Thymus (tissue), 14 donors: ENCODE measurements at places on chromosomes 2 and 18.
A peak's percentile ranks its signal among the peaks of the same experiment; 100 is the strongest.

DNA sequence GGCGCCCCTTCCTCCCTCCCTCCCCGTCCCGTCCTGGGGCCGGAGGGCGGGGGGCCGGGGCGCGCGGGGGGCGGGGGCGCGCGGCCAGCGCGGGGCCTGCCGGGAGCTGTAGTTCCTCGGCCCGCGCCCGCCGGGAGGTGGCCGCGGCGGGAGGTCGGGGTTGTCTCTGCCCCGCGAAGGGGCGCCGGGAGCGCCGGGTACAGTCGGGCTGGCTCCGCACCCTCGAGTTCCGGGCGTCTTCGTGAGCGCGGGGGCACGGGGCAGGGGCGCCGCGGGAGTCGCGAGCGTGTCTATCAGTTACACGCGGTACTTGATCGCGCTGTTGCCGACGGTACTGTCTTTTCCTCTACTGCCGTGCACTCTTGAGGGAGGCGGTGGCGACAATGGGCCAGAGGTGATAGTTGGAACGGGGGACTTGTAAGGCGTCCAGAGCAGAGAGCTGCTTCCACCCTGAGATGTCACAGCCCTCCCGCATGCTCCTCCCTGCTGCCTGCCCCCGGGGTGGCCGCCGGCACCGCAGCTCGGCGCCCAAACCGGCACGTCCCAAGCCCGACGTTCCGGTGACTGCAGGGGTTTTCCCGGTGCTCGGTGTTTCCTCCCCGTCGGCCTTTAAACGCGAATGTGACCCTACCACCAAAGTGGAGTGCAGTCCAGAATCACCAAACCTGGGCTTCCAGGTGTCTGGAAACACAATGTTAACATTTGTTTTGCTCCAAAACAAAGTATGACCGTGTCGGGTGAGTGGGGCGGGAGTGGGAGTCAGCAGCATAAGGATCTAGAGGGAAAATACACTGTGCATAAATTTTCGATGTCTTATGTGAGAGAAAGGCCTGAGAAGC is at the start of gene PRKD3:
PRKD3 (minus strand) TSS at position 48 of the 839 bp plus-strand sequence. CDS start 8,309 bp downstream, outside the sequence.
- DNase-seq: peak; percentile 64

- no peak for DNase-seq
Observed at GRCh38 chr2:121562269-121563176, 31.8 kb downstream of the RNU4ATAC start.

DNA sequence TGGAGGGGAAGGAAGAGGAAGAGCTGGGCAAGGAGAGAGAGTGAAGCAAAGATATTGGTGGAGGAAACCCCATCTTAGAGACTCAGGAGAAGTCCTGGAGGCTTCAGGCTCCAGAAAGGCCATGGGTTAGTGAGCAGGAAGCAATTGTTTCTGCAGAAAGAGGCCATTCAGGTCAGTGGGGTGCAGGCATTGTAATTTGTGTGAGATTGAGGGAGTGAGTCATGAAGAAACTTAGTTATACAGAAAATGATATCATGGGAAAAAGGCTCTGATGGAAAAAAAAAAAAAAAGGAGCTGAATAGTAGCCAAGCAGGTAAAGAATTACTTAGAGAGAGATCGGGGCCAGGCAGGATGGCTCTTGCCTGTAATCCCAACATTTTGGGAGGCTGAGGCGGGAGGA is 4.0 kb downstream of the EMILIN2 start:
- DNase-seq: no peak

GRCh38 chr2:208360259-208361076 is 46.1 kb upstream of the PTH2R start:
- no peak for DNase-seq

GRCh38 chr2:216696321-216696720 is 972 bp upstream of the IGFBP5 start:
- no peak for DNase-seq

DNA sequence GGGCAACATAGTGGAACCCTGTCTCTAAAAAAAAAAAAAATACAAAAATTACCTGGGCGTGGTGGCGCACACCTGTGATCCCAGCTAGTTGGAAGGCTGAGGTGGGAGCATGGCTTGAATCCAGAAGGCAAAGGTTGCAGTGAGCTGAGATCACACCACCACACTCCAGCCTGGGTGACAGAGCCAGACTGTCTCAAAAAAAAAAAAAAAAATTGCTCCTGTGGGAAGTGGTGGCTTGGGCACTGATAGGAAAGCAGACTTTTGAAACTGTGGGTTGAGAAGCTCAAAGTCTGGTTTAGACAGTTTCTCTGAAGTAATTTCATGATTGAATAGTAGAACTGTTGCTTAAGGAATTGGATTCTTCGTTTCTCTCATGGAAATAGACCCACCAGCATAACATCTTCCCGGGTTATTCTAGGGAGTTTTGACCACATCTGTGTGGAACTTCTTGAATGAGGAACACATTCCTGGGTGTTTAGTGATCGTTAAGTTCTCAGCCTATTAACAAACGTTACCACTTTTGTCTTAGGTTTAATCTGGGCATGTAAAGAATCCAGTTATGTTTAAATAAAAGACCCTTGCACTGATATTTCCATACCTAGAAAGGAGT is 33.5 kb downstream of the GRHL1 start:
- DNase-seq: no peak

DNA sequence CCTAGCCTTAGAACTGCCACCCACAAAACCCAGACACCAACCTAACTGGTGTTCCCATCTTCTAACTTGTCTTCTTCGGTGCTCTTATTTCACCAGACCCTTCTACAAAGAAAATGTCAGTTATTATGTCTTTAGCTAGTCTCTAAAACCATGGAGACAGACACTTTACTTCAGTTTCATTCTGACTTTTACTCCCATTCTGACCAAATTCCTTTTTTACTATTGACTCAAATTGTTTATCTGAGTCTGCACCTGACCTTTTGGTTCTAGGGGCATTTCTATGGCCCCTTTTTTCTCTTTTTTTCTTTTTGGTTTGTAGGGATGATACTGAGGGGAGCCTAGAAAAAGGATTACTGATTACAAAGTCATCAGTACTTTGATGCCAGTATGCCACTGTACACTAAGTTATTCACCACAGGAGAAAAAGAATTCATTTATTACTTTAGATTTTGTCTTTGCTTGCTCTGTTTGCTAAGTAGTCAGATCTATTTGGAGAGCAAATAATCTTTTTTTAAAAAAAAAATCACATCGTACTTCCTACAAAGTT is 6.8 kb upstream of the SLC1A4 start:
- no peak for DNase-seq
